ENCODE measurements at places on chromosomes 5 and 9.

GRCh38 chr5:111958851-111959250, 201.9 kb upstream of the NREP start:
- no peak for DNase-seq

DNA sequence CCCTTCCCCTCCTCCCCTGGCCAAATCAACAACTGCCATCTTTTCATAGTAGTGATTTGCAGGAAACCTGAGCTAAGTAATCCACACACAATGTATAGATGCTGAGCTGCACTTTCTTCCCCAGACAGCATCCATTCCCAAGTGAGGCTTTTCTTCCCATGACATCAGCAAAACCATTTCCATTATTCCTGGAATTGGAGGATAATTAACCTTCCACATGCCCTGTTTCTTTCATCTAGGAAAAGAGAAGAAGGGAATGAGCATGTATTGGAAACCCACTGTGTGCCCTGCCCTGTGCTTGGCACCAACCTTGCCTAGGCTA, 268.0 kb downstream of the ZSWIM6 start:
- DNase-seq: no peak

GRCh38 chr5:26482076-26482809, 556.1 kb downstream of the CDH9 start:
- DNase-seq: no peak

- DNase-seq: no peak
Measured at GRCh38 chr5:86971034-86971571, 296.6 kb upstream of the RASA1 start.

- DNase-seq: no peak
Measured at GRCh38 chr9:95425910-95426551, 90.7 kb downstream of the PTCH1 start.

DNA sequence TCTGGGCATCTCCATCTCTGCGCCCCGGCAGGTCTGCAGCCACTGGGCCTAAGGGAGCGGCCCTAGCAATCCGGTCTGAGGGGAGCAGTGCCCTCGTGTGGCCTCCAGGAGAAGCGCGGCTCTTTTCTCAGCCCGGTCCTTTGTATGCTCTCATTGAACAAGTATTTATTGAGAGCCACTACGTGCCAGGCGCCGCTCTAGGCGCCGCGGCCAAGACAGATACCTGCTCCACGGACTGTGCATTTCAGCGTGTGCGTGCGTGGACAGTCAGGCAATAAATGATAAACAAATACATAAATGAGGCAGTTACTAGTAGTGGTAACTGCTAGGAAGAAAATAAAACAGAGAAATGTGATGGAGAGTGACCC, 2.3 kb upstream of the SLC4A9 start:
- DNase-seq: peak; percentile 19

Measured in NCI-H1417 treated with DMSO at 0.1 percent for 48 hours (cell line).